ENCODE measurements at places on chromosomes 4 and X. TPM values are rescaled to one million over a fixed set of nuclear protein-coding genes. Genes with fewer than 3 reads are reported as not detected.

GRCh38 chr4:85681921-85682320 lies 207.0 kb downstream of the ARHGAP24 start:
- DNase-seq, result no peak

DNA sequence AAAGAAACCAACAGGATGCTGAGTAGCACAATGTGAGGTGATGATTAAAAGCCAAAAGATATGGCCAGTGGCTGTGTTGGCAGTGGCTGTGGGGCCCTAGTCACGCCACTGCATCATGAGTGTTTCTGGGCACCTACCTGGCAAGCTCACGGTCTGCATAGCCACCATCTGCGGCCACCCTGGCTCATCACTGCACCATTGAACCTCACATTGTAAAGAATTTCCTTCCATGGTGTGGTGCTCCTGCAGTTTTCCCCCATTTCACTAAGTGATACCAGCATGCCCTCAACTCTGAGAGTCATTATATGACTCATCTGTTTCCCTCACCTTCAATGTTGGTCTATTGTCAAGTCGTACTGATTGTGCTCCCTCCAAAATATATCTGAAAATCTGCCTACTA lies 45.5 kb upstream of the CLNK start:
- no peak for DNase-seq

DNA sequence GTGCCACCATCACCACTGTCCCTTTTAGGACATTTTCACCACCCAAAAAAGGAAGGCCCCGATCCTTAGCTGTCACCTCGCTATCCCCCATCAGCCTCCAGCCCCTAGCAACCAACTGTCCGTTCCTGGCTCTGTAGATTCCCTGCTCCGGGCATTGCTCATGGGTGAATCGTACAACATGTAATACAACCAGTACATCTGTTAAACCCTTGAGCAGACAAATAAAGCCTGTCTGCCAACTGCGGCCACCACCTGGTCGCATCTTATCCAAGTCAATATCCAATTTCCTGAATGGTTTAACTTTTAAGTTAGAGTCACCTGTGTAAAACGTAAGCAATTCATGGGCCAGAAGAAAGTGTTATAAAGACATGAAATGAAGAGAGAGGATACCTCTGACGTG lies 251.9 kb downstream of the AFAP1 start:
- no peak for DNase-seq

ASB11 gene
- not detected for total RNA-seq

- DNase-seq, result no peak
Observed at GRCh38 chr4:27635936-27636913, 775.6 kb downstream of the STIM2 start.
